ENCODE measurements at places on chromosomes 3 and 15.

- no peak for DNase-seq
Measured at GRCh38 chr15:57819646-57820045, 113.1 kb downstream of the POLR2M start.

- DNase-seq = peak; percentile 76
Measured at GRCh38 chr15:88913017-88913849, at the start of gene MFGE8. TSS of gene MFGE8 (minus strand) at chr15:88913379. CDS start at chr15:88913319, 60 bp downstream.

DNA sequence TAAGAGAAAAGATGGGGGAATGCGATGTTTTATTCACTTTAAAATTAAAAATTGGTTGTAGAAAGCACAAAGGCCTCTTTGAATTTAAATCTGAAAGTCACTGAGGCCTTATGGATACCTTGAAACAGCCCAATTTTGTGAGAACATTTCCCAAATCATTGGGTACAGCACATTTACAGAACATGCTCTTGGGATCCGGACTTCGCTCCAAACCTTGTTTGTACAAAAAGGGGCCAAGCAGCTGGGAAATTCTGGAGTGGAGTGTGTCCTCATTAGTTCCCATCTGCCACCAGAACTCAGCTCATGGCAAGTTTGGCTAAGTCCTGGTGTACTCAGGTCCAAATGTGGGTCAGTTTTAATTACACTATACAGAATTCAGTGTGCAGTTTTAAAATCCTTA, 254.2 kb downstream of the ZBTB20 start:
- no peak for DNase-seq

DNA sequence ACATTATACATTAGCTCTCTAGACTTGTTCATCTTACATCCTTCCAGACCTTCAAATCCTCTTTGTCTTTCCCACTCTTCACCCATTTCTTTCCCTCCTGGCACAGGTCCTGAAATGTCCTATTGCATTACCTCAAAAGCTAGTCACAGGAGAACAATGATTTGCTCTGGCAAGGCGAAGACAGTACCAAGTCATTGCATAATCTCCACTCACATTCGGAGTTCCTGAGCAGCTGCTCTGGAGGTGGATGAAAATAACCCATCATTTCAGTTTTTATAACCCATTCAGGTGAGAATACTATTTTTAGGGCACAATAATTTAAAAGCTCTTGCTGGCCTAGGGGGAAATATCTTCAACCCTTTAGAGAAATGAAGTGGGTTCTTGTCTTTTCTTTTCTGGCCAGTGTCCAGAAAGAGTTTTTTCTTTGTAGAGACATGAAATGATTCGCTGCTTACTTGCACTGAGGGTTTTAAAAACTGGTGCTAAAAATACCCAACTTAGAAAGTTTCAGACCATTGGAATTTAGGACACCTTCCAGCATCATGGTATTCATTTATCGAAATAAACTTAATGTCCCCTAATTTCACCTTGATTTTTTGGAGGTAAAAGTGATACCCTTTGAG, 23.4 kb upstream of the DYNC1LI1 start:
- no peak for DNase-seq

DNA sequence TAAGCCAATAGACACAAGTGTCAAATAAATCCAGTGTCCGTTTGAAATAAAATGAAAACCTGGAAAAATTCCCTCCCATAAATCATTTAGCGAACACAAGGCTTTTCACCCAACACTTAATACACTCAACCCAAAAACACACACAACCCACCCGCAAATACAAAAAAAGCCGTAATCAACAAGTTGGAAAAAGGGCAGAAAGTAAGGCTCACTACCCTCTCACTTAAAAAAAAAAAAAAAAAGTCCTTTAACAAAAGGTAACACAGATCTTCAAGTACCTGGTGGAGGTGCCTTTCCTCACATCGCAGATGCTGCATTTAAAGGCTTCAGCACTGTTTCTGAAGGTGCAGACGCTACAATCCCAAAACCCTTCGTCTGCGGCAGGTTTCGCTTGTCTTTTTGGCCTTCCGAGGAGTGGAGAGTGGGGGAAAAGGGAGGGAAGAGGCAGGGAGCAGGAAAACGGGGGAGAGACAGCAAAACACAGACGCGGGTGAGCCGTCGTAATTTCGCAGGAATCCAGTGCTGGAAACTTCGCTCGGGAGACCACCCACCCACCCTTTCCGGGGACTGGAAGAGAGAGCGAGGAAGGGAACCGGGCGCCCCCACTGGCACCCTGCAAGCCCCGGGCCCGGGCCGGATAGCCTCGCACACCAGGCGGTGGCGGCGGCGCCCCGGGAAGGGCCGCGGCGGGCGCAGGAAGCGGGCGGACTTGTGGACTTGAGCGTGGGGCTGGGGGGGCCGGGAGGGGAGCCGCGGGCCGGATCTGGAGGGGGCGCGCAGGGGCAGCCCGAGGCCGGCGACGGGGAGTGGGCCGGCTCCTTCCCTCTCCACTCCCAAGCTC, 401.8 kb downstream of the SHQ1 start:
- no peak for DNase-seq

DNA sequence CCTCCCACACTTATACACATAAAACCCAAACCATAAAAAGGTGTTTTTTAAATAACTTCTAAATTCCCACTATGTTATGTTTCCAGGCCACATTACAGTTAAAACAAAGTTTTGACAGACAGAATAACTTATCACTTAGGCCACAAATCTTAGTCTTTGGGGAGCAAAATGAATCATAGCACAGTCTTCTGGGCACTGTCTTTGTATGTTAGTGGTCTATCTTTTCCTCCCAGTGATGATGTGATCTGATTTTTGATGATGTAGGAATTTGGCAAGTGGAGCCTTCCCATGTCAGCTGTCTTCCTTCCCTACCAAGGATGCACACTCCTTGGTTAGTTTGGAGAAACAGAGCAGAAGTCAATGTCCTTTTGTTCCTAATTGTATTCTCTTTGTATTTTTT, 67.3 kb downstream of the THSD4 start:
- no peak for DNase-seq

GRCh38 chr3:36250191-36250590, 130.1 kb upstream of the STAC start:
- no peak for DNase-seq

- DNase-seq = no peak
Measured at GRCh38 chr15:96629511-96629910, 299.0 kb downstream of the NR2F2 start.

DNA sequence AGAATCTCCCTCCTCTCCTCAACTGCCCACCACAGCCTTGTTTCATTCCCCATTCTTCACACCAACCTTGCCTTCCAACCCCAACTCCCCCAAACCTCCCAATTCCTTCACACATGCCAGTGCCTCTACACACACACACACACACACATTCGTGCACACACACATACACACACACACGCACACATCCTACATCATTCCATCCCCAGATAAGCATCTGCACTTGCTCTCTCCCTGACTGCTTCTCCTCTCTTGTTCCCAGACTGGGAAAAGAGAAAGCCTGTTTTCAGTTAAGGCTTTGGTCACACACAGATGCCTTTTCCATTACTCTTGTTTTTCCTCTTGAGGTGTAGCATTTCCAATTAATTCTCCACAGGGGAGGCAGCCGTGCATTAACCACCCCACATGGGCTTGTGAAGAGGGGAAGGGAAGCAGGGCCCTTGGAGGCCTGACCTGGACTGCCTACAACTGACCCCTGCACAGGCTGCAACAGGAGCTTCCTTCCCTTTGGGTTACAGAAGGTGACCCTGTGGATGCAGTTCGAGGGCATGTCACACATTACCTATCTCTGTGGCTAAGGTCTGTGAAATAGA, 32.0 kb upstream of the BOC start:
- DNase-seq = no peak

- DNase-seq = no peak
Measured at GRCh38 chr3:16647668-16648067, 42.4 kb upstream of the DAZL start.

- no peak for DNase-seq
Measured at GRCh38 chr15:71666763-71667620, 143.4 kb upstream of the NR2E3 start.

GRCh38 chr15:76440441-76440840, 103.9 kb downstream of the ISL2 start:
- no peak for DNase-seq

- no peak for DNase-seq
Measured at GRCh38 chr3:170714562-170715535, 129.0 kb upstream of the SLC7A14 start.

DNA sequence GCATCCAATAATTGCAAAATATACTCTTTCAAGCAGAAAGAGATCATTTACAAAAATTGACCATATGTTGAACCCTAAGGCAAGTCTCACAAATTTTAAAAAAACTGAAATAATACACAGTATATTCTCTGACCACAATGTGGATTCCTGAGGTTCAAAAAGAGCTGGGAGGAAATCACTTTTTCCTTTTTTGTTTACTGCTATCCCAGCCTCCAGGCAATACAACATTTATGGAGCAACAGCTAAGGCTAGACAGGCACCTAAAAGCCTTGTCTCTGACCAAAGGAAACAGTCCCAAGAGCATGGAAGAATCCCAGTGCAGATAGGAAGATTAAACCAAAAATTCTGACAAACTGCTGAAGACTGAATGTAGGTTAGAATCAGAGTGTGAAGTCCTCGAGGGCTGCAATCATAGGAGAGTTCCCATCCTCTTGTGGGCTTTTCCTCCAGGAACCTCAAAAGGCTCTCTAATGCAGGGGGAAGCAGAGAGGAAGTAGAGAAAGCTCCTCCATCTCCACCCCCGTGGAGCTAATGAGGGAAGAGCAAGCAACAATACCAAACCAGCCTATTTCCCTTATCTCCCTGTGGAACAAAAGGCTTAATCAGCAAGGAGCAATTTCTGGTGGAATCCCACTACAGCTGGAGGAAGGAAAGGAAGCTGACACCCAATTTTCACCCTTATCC, 57.0 kb downstream of the TMCC1 start:
- DNase-seq = no peak

DNA sequence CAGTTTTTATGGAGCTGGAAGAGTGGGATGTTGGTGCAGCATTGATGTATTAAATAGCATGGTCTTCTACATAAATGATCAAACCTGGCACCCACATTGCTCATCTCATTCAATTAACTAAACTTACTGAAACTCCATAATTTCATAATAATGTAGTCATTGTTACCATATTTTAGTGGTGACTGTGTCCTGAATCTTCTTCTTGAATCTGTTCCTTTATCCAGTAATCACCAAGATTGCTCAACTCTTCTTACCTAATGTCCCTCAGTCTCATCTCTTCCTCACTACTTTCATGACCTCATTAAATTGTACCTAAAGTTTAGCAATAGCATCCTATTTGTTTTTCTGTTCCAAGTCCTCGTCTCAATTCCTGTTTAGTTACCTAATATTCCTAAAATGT, 69.8 kb downstream of the FGF7 start:
- DNase-seq = no peak

DNA sequence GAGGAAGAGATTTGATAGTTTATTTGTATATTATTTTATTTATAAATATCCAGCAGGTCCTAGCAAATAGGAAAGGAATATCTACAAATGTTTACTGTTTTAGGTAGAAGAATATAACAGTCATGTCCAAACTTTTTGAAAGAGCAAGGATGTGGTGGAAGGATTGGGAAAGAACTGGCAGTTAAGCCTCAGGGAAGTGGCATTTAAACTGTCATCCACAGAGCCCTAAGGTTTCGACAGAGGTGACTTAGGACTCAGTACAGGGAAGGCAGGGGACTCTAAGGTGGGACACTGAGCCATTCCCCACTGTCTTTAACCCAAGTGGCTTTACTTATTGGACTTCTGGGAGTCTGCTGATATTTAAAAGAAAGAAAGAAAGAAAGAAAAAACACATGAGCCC, 11.8 kb upstream of the TMEM87A start:
- DNase-seq = no peak

- no peak for DNase-seq
Measured at GRCh38 chr15:86014016-86014415, 65.7 kb upstream of the AGBL1 start.

- DNase-seq = no peak
Measured at GRCh38 chr15:68083463-68083862, 29.3 kb downstream of the PIAS1 start.

DNA sequence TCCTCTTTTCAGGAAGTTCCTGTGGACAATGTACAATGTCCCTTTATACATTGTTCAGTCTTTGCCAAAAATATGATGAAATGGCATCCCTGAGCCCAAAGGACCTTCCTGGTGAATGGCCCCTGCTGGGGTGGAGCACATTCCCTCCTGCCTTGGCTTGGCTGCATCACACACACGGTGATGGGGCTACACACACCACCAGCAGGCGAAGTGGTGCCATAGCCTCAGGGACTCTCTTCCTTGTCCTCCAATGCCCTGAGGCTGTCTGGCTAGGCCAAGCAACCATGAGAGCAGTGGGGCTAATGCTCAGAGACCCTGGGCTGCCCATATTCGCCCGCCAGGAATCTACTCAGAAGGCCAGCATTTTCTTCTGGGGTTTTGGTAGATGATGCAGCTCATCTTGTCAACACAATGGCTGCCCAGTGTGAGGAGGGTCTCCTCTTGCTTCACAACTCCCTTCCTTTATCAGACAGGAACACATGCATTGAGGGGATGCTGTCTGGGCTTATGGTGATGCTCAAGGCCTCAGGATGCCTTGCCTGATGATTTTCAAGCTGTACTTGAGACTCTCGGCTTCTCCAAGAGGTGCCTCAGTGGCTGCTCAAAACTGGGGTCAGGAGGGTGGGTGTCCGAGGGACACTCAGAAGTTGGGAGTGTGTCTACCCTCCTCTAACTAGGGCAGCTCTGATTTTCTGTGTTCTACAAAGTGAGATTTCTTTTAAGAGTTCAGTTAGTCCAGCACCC, 40.9 kb upstream of the EPHB1 start:
- no peak for DNase-seq

DNA sequence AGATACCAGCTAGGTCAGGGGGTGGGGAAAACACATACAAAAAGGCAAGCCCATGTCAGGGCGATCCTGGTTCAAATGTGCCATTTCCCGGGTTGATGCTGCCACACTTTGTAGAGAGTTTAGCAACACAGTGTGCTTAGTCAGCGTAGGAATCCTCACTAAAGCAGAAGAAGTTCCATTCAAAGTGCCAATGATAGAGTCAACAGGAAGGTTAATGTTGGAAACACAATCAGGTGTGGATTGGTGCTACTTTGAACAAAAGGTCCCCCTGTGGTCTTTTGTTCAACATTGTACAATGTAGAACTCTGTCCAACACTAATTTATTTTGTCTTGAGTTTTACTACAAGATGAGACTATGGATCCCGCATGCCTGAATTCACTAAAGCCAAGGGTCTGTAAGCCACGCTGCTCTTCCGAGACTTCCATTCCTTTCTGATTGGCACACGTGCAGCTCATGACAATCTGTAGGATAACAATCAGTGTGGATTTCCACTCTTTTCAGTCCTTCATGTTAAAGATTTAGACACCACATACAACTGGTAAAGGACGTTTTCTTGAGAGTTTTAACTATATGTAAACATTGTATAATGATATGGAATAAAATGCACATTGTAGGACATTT, 28.9 kb downstream of the TPM1 start:
- DNase-seq = no peak

GRCh38 chr15:38048001-38048455, 113.6 kb downstream of the TMCO5A start:
- no peak for DNase-seq

DNA sequence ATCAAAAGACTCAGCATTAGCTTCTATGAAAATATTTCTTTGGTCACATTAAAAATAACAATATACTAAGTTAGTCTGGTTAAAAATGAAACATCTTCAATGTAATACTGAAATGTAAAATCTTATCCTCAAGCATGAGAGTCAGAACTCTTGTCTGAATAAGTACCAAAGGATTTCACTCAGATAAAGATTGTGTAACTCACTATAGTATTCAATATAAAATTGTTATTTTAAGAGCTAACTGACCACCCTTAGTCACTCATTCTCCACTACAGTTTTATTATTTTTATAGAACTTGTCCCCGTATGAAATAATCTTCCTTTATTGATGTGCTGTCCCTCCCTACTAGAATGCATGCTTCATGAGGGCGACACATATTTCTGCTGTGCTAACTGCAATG, 426.3 kb downstream of the MECOM start:
- no peak for DNase-seq

- no peak for DNase-seq
Measured at GRCh38 chr3:174325834-174326700, 533.1 kb upstream of the NAALADL2 start.

All from CD8-positive, alpha-beta memory T cell (primary cell).